ENCODE measurements at places on chromosomes 12 and 14.
A peak's percentile ranks its signal among the peaks of the same experiment; 100 is the strongest.

DNA sequence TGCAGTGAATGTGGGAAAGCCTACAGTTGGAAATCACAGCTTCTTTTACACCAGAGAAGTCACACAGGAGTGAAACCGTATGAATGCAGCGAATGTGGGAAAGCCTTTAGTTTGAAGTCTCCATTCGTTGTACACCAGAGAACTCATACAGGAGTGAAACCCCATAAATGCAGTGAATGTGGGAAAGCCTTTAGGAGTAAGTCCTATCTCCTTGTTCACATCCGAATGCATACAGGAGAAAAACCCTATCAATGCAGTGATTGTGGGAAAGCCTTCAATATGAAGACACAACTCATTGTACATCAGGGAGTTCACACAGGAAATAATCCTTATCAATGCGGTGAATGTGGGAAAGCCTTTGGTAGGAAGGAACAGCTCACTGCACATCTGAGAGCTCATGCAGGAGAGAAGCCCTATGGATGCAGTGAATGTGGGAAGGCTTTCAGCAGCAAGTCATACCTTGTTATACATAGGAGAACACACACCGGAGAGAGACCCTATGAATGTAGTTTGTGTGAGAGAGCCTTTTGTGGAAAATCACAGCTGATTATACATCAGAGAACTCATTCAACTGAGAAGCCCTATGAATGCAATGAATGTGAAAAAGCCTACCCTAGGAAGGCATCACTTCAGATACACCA lies 24.6 kb downstream of the ZNF26 start:
- no peak for DNase-seq

GRCh38 chr12:80894179-80894578 lies 43.6 kb downstream of the LIN7A start:
- no peak for DNase-seq

GRCh38 chr12:19614601-19615383 lies 175.5 kb downstream of the AEBP2 start:
- DNase-seq = no peak

DNA sequence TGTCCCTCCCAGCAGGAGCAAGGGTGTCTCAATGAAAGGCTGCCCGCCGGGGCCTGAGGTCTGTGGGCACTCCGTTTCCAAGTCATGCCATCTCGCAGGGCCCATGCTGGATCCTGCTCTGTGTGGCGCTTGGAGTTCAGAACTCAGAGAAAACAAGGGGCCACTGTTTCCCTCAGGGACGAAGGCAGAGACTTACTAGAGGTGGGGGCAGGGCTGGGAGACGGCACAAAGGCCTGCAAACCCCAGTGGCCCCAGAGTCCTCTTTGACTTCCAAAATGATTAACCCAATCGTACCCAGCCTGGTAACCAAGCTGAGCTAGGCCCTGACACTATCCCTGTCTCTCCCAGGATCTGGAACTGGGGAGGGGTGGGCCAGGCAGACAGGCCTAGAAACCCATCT lies 95.8 kb downstream of the ITPK1 start:
- DNase-seq = no peak

DNA sequence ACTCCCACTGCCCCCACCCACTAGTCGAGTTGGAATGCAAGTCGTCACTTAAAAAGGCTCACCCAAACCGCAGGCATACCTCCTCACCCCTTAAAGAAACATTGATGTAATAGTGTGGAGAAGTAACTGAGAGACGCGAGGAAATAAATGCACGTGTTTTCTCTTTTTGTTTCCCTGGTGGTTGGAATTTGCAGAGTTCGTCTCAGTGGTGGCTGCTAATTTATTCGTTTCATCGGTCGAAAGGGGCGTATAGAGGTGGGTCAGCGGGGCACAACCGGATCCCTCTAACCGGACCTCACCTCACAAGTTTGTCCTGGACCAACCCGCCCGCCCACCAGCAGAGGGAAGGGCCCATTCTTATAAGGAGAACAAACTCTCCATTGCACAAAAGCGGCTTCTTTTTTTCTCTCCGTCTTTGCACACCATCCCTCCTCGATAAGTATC lies 5.0 kb upstream of the NPAS3 start:
- DNase-seq = no peak

DNA sequence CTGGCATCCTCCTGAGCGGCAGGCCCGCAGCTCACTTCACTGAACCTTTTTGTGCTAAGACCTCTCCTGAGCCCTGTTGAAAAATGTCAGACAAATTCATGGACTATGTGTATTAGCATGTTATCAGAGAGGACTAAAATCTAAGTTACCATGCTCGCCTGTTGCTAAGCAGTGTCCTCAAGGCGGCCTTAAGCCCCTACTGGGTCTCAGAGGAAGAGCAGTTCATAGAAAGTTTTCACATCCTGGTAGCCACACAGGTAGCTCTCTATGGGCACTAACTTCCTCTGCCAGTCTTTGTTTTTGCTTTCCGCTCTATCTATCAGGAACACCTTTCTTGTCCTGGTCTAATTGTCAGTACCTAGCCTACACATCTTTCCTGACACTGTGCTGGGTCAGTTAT lies 306.6 kb upstream of the MIS18BP1 start:
- no peak for DNase-seq

DNA sequence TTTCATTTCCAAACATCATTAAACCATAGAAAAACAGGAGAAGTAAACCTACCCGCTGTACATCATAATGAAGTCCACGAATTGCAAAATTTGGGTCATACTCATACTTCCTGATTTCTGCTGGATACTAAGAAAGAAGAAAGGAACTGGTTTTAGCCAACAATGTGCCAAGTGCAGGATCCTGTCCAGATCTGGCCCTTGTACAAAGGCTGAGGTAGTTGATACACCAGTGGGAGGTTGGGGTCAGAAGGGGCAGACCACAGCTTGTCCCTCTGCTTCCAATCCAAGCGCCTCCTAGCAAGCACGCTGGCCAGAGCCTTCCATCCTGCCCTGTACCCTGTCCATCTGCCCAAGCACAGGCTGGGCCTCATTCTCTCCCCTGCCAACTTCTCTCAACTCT lies 34.2 kb downstream of the NT5DC3 start:
- no peak for DNase-seq

DNA sequence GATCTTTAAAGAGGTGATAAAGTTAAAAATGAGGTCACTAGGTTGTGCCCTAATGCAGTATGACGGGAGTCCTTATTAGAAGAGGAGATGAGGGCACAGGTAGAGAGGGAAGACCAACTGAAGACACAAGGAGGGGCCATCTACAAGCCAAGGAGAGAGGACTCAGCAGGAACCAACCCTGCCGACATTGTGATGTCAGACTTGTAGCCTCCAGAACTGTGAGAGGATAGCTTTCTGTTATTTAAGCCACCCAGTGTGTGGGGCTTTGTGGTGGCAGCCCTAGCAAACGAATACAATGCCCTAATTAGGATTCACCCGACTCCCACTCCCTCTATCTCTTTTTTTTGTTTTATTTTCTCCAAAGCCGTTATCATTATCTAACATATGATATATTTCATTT lies 7.9 kb upstream of the IL26 start:
- no peak for DNase-seq

GRCh38 chr14:77917491-77918201 lies 117.7 kb downstream of the ADCK1 start:
- no peak for DNase-seq

DNA sequence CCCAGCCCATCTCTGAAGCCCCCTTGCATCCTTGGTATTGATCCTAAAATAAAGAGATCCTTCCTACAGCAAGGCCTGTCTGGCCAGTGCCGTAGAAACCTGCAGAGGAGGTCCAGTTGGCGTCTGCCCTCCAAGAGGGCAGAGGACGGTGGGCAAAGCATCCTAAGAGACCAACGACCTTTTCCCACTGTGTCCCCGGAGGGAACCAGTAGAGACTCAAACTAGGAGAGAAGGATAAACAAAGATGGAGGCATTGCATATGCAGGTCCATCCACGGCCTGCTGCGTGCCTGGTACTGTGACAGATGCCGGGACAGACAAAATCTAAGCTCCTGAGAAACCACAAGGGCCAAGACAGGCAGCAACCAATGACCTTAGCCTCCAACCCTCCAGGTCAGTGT lies 3.8 kb downstream of the NCKAP5L start:
- no peak for DNase-seq

- no peak for DNase-seq
Measured at GRCh38 chr12:106187155-106187789, 48.5 kb upstream of the NUAK1 start.

GRCh38 chr12:6302621-6303020 lies 7.9 kb upstream of the PLEKHG6 start:
- no peak for DNase-seq

- DNase-seq = no peak
Measured at GRCh38 chr14:97253756-97254155, 456.6 kb downstream of the VRK1 start.

GRCh38 chr12:47785887-47786661 lies 13.0 kb downstream of the SLC48A1 start:
- no peak for DNase-seq

DNA sequence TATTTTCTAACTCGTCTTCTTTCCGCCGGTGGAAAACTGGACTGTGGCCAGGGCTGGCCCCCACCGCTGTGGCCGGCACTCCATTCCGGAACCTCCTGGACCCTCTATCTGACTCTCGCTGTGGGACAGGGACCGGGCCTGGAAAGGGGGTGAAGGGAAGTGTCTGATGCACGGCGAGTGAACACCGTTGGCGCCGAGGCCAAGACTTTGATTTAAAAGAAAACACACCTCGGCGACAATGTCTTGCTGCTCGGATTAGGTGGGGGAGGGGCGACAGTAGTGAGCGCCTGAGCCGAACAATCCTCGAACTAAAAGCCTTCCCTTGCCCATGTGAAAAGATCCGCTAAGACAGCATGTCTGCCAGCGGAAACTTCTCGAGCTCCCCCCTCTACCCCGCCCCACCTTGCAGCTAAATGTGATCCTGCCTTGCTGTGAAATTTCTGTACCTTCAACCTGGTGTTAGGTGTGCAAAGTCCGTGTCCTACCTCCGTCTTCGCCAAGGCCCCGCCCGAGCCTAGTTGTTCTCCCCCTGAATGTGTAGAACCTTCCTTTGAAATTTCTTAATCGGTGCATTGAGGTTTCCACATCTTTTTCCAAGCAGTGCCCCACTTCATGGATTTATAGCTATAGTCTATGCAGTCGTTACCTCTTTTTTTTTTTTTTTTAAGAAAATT lies 862 bp upstream of the HOTAIR start:
- DNase-seq = no peak

DNA sequence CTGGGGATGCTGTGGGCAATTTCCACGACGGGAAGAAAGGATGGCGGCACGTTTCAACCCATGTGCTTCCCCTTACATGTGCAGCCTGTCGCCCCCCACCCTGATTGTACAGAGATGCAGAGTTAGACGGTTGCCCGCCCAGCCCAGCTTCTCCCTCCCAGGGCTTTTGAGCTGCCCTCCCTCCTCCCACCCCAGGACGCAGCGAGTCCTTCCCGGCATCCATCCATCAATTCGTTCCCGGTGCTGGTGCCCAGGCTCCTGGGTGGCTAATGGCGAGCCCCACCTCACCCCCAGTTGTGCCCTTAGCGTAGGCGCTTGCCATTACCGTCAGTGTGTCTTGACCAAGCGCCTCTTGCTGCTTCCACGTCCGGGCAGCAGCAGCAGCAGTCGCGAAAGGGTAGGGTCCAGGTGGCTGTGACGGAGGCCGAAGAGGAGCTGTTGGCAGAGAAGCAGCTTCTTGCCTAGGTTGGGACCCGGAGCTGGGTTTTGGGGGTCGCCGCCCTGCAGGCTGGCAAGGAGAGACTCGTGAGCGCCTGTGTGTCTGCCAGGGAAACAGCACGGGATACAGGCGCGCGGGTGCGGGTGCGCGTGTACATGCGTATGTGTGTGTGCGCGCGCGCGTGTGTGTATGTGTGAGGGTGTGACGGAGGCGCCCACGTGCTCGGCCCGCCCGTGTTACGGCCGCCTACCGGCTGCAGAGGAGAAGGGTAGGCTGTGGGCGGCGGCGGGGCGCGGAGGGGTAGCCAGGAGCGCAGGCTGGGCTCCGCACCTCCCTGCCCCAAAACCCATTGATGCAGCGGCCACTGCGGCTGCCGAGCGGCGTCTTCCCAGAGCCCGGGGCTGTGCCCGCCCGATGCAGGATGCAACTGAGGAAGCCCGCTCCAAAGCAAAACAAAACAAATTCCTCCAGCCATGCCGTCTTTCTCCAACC lies at the start of gene SLC6A15:
SLC6A15 (minus strand) TSS at position 602 of the 931 bp plus-strand sequence. CDS start 20,679 bp downstream, outside the sequence.
- peak; percentile 54 for DNase-seq

DNA sequence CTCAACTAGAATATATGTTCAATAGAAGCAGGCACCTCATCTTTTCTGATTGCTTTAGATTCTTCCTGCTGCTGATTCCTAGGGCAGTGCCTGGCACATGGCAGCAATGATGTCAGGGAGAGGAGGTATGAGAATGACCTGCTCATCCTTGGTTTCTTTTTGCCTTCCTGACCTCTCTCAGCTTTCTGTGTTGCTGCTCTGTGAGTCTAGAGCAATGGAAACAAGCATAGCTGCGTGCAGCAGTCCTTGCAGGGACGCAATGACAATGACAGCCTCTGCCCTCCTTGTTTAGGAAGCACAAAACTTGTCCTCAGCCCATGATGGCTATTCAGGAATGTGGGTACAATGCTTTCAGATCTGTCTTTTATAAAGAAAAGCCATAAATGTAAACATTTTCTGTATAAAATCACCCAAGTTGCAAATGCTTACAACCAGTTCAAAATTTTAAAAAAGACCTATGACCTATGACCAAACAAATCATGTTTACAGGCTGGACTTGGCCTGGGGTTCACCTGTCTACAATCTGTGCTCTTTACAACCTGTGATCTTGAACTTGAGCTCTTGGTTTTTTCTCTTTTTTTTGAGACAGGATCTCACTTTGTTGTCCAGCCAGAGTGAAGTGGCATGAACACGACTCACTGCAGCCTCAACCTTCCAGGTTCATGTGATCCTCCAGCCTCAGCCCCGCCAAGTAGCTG lies 549.4 kb upstream of the ATP2B1 start:
- DNase-seq = no peak

DNA sequence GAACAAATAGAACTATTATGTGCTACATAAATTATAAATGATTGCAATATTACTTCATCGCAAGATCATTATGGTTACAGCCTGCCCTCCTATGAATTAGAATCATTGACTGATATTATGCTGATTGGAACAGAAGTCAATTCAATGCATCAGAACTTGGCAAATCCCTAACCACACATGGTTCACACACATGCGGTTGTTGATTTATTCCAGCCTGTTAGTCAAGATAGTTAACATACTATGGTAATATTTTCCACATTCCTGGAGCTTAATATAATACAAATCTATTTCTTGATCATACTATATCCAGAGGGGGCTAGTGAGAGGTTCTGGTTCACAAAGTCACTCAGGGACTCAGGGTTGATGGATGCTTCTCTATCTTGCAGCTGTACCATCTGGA lies 9.7 kb upstream of the CACNA1C start:
- DNase-seq = no peak

DNA sequence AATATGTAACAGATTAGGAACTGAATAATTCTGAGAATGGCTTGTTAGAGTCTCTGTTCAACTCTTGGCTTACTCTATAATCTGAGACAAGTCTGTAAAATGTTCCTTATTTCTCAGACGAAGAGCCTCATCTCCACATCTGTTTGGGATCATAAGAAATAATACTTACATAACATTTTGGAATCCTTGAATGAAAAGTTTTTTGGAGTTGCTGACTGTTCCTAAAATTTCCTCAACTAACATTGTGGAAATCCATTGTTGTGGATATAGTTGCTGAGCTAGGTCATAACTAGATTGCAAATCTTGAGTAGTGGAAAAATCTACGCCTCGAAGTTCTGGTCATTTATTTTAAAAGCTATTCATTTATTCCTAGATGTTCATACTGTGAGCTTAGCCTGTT lies 402.9 kb downstream of the ZFP36L1 start:
- no peak for DNase-seq

All from Peyer's patch (tissue), 4 donors.